ENCODE measurements at places on chromosomes 12 and 14.

DNA sequence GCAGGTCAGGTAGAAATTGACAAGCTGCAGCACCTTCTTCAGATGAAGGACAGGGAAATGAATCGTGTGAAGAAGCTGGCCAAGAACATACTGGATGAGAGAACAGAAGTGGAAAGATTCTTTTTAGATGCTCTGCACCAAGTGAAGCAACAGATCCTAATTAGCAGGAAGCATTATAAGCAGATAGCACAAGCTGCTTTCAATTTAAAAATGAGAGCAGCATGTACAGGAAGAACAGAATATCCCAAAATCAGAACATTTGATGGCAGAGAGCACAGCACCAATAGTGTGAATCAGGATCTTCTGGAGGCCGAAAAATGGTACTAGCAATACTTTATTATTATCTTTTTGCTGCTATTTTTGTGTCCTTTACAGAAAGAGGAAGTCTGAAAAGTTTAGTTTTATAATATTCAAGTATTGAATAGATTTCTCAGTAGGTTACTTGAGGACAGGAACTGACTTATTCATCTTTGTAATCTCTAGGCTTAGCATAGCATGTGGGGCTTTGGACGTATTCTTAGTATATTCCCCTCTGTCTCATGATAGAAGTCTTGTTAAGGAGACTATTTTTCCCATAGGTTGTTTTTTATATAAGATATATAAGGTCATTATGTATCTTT lies 30.8 kb downstream of the BBOF1 start:
- no peak for DNase-seq

- DNase-seq, result no peak
Measured at GRCh38 chr12:104990950-104991349, 4.8 kb downstream of the NOPCHAP1 start.

DNA sequence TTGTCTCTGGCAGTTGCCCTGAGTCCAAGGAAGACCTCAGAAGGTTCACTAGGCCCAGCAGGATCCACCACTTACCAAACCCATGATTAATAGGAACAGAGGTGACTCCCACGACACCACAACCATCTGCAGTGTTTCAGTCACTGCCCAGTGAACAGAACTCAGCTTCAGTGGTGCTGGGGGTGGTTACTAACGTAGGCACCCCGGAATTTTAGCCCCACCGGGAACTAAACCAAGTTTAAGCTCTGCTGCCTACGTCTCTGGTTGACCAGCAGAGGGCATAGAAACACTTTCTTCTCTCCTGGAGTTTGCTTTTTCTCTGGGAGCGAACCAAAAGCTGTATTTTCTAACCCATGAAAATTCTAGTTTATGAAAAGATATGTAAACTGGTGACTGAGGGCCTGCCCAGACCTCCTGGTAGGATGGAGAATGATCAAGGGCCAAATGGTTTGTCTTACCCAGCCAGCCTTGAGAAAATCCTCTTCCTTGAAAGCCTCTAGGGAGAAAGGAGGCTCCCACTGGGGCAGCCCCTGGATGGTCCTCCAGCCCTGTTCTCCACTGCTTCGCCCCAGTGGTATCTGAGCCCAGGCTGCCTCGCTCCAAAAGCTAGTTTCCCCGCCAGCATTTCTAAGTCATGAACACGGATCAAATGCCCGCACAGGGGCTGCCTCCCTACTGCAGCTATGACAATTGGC lies 379.8 kb downstream of the DPF3 start:
- no peak for DNase-seq

DNA sequence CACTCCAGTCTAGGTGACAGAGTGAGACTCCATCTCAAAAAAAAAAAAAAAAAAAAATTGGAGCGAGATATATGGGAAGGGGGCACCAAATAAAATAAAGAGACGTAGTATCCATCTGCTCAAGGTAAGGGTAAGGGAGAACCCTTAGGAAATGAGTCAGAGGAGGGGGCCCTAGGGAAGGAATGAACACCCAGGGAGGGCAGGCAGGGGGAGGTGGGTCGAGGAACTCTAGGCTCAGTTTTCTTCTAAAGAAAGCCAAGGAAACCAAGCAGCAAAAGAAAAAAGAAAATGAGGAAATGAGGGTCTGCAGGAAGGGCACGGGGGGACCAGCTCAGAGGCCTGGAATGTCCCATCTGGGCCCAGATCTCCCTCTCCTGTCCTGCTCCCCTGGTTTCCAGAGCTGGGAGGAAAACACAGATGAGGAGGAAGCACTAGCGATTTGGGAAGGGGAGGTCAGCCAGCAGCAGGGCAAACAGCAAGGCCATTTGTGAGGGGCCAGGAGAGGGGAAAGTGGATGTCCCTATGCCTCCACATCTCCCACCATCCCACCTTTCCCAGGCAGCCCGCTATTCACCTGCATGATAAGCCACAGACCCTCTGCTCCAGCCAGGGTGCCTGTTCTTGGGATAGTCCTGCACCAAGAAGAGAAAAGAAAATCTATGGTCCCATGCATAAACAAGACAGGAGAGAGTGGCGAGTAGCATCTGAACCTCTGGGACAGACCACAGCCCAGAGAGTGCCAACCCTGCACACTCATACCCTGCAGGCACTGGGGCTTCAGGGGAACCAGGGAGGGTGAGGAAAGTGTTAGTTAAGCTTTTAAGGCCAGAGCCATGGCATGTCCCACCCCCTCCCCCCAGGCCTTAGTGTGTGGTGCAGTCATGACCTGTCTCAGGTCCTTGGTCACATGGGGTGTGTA lies 11.9 kb downstream of the SPRYD3 start:
- no peak for DNase-seq

GRCh38 chr14:75547552-75548250 lies 25.4 kb downstream of the BATF start:
- no peak for DNase-seq

DNA sequence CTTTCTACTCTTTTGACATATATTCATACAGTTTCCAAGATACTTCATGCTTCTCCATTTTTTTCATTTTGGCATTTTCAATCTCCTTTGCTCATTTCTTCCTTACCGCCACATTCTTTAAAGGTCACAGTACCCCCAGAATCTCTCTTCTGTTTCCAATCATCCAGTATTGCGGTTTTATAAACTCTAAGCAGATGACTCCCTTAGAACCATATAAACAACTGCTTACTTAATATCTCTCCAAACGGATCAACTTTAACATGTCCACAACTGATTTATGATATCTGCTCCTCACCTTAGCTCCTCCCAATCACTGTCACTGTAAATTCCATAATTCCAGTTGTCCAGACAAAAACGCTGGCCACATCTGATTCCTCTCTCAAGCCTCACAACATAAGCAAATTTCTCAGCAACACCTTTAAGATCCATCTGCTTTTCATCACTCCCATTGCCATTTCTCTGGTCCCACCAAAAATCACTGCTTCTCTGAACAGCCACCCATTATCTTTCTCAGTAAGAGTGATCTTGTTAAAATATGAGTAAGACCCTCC lies 49.6 kb downstream of the HNRNPC start:
- DNase-seq, result no peak

DNA sequence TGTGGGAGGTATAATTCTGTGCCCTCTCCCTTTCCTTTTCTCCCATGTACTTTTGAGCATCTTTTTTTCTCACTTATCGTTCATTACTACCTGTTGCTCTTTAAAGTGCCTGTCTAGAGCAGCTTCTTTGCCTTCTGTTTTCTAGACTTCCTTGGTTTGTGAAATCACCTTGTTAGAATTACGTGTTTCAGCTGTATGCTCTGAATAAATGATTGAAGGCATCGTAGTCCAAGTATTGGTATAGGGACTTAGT lies 1.3 kb downstream of the NEDD1 start:
- no peak for DNase-seq

DNA sequence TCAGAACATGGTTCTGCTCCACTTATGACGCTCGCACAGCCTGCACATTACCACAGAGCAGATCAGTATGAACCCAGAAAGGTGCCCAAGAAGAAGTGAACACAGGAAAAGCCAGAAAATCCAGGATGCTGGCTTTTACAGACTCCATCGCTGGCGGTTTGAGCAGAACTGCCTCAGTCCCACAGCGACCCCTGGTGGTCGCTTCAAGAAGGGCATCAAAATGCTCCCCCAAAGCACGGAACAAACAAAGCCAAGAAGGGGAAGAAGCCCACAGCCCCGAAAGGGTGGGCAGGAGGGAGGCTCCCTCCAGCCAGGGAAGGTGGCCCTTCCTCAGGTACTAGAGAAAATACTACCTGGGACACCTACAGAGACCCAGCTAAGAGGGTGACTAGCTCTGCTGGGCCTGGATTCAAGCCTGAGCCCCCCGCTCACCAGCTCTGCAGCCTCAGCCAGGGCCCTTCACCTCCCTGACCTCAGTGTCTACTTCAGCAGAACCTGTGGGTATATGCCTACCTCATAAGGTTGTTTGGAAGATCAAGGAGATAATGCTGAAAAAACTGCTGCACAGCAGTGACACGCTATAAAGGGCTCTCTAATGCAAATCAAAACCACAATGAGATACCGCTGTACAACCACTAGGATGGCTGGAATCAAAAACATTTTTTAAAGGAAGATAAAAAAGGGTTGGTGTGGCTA lies 98.1 kb downstream of the NCOR2 start:
- no peak for DNase-seq

GRCh38 chr12:94616203-94616729 lies 34.1 kb downstream of the TMCC3 start:
- DNase-seq, result no peak

GRCh38 chr12:121534495-121535148 lies 46.2 kb downstream of the KDM2B start:
- DNase-seq, result peak; percentile 54

DNA sequence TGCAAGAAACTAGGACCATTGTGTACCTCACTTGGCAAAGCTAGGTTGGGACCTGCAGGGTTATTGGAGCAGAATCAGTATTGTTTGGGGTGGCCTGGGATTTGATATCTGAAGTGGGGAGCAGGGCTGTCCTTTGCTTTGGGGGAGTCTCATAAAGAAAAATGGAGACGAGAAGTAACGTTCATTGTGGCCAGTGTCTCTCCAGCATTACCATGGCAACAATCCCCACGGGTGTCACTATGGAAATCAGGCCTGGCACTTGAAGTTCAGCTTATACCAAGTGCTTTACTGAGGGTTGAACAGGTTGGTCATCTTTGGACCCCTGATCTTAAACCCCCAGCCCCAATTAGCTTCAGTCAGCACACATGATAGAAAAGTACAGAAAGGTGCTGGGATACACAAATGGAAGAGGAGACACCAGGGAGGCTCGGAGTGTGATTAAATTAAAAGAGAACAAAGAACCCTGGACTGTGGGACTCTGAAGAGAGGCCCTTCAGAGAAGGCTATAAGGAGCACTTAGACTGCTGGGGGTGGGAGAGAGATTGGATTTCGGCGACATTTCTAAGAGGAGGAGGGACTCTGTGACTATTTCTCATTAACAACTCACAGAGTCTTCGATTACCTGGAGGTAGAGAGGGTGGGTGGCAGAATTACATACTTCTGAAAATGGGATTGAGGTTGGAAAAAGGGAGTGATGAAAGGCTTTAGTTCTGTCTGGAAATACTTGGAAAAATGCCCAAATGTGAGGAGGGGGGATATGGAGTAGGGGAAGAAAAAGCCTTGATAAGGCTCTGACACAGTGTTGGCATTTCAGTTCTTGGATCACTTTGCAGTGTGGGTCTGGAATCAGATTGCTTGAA lies 3.7 kb downstream of the KIF5A start:
- DNase-seq, result no peak

DNA sequence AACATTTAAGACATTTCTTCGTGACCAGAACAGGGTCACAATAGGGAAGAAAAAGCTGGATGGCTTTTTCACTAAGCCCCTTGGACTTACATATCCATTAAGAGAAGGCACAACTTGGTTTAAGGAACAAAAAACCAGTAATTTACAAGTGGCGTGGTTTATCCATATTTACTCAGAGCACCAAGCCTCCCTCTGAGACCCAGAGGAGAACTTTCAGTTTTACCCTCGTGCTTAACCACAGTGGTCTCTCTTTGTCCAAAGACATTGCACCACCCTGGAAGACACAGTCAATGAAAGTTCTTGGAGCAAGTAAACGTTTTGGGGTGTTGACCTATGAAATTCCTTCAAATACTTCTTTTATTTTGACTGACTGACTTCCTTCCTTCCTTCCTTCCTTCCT lies 52.5 kb downstream of the SSPN start:
- DNase-seq, result no peak

DNA sequence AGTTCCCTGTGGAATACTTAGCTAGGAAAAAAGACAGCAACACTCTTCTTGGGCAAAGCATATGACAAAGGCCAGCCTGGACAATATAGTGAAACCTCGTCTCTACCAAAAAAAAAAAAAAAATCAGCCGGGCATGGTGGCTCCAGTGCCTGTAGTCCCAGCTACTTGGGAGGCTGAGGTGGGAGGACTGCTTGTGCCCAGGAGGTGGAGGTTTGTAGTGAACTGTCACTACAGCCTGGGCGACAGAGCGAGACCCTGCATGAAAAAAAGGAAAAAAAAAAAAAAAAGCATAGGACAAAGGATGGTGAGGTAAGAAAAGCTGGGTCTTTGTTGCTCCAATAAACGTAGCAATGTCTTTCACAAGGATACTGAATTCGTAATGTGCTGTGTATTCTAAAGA lies 1.1 kb downstream of the TXNDC16 start:
- DNase-seq, result no peak

GRCh38 chr12:3328081-3328480 lies 162.9 kb upstream of the PRMT8 start:
- no peak for DNase-seq

- no peak for DNase-seq
Measured at GRCh38 chr12:106080041-106080790, 58.5 kb downstream of the NUAK1 start.
